Activated T-helper 17 cell treated with anti-CD3 and anti-CD28 coated beads, Interleukin-2, amount 50 U/mL, for 72 hours (primary cell): ENCODE measurements at places on chromosomes 7 and 10. TPM values are rescaled to one million over a fixed set of nuclear protein-coding genes. Genes with fewer than 3 reads are reported as not detected.

- ATAC-seq: no peak
These were observed 551.6 kb downstream of the CCSER2 start for GRCh38 chr10:84879991-84880390.

- ATAC-seq: no peak
These were observed 147.9 kb downstream of the RPS24 start for GRCh38 chr10:78181381-78182055.

GRCh38 chr10:121553511-121554264 lies 44.6 kb downstream of the FGFR2 start:
- ATAC-seq: no peak

GRCh38 chr7:124649397-124650014 lies 116.1 kb downstream of the GPR37 start:
- no peak for ATAC-seq

GRCh38 chr10:18157881-18158280 lies 17.7 kb downstream of the CACNB2 start:
- ATAC-seq: no peak

- peak; percentile 85 for ATAC-seq
These were observed 116.6 kb downstream of the KLF6 start for GRCh38 chr10:3668276-3668965.

DNA sequence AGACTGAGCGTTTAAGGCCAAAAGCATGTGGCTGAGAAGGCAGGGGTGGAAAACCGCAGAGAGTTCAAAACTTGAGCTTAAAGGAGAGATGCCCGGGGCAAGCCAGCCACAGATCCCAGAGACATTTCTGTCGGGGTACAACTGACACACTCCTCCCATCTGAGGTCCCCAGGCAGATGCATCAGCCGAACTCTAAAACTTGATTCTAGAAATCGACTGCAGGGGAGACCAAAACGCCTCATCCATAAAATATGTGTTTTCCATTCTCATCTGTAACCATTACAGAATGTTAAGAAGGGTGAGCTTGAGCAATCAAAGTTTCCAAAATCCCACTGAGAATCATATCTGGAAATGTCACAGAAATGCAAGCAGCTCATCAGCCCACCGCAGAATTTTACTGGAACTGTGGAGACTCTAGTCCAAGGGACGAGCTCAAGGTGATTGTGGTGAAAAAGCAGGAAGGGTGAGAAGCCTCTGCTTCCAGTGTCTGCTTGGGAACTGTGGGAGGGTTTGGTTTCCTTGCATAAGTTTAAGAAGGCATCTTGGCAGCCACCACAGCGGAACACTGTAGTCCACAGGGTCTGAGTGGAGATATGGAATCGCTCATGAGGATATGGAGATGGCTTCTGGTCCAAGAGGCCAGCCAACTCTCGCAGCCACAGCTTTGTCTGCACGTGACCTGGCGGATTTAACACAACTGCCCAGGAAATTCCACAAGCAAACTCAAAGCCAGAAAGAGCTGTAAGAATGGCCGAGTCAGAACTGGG lies 249.2 kb downstream of the SFMBT2 start:
- ATAC-seq: no peak

DNA sequence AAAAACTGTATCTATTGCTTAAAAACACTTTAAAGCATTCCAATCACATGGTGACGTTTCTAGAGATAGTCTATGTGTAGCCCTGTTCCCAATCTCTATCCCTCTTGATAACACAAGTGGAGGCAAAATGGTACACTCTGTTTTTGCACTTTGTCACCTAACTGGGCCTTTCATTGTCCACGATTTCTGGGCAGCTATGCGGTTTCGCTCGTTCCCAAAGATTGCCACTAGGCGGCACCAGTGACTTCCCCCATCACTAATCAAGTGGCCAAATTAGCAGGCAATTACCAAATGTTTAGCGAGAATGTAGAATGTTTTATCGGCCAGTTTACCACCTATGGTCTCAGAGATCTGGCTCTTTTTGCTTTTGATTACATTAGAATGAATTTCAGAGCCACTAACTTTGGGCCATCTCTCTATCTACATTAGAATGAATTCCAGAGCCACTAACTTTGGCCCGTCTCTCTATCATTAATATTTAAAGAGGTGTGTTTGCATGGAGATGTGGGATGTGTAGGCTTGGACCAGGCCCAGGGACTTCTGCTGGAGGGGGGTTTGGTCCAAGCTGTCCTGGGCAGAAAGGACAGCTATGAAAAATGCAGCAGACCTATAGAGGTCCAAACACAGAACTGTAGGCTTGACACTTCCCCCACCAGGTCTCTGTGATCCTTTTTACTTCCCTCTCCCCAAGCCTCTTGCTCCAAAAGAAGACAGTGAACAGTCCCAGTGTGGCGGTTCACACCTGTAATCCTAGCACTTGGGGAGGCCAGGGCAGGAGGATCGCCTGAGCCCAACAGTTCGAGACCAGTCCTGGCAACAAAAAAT lies 90.1 kb downstream of the EPC1 start:
- ATAC-seq: peak; percentile 50

- ATAC-seq: peak; percentile 94
These were observed 15.6 kb downstream of the ASB4 start for GRCh38 chr7:95501261-95501832.

DNA sequence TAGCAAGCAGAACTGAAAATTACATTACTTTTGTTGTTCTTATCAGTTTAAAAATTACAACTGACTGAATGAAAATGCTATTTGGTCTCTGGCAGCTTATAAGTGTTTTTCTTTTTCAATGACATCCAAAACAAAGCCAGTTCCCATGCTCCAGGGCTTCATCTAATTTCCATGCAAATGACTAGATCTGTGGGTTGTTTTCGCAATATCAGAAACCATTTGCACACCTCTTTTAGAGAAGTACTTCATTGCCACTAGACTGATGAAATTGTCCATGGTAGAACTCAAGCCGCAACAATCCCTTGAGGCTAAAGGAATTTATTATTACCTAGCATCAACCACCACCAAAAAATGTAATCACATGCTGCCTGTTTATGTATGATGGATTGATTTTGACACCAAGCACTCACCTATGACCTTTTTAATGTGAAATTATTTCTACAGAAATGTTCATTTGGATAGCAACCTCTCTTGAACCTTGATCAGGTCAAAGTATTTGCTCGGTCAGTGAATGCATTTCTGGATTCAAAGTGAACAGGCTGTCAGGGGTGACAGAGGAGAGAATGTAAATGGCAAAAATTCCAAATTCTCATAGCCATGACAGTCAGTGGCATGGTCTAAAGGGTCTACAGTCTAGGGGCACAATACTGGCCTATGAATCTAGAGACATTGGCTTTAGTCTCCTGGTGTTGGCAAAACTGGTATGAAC lies 769.3 kb downstream of the SORCS1 start:
- no peak for ATAC-seq

- no peak for ATAC-seq
These were observed 9.0 kb downstream of the PUS7 start for GRCh38 chr7:105512926-105513526.

DNA sequence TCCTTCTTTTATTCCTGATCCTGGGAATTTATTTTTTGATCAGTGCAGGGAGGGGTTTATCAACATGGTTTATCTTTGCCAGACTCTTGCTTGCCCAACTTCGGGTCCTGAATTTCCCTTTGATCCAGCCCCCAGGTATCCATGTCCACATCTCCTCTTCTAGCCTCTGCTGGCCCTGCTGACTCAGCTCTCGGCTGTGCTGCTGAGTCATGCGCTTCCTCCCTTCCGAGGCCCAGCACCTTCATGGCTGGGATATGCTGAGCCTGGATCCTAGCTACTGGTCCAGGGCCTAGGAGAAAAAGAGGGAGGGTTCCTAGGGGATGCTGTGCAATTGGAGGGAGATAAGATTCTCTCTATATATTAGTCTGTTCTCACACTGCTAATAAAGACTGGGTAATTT lies 380.7 kb upstream of the SHH start:
- ATAC-seq: no peak

GRCh38 chr7:30246392-30246791 lies 38.0 kb upstream of the ZNRF2 start:
- no peak for ATAC-seq

Gene TMEM270
- total RNA-seq: not detected

Gene HTR5A
- total RNA-seq: not detected

Gene CYP2E1
- total RNA-seq: 5.4 TPM

Gene SLC18A3
- total RNA-seq: not detected

Gene GIGYF1
- total RNA-seq: 53.1 TPM

Gene CYTH3
- 8.4 TPM for total RNA-seq

Gene CTNNA3
- total RNA-seq: not detected
